T-helper 17 cell (primary cell): ENCODE measurements at places on chromosomes 2 and 18. TPM values are rescaled to one million over a fixed set of nuclear protein-coding genes. Genes with fewer than 3 reads are reported as not detected.

DNA sequence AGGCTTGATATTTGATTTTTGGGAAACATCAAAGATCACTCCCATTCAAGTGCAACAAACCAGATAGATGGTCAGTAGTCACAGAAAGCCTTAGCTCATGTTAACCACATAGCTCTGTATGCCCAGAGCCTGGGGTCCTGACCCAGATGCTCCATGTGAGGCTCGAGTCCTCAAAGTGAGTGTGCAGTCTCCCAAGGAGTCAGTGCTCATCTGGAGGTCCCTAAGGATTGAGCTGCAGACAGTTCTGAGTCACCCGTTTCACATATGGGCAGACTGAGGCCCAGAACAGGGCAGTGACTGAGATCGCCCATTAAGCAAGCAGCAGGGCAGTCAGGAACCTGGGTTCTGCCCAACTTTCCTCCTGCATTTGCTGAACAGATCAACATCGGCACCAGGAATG, 9.2 kb downstream of the TMEM37 start:
- no peak for DNase-seq
- H3K4me3 ChIP-seq = no peak overlapping the region
- no peaks in the 10 kb centered on the region for H3K36me3 ChIP-seq
- H3K27me3 ChIP-seq = peaks cover 52% of the 10 kb centered on the region
- H3K4me1 ChIP-seq = peaks cover 4% of the 10 kb centered on the region

The SERPINB3 gene
- total RNA-seq = not detected

DNA sequence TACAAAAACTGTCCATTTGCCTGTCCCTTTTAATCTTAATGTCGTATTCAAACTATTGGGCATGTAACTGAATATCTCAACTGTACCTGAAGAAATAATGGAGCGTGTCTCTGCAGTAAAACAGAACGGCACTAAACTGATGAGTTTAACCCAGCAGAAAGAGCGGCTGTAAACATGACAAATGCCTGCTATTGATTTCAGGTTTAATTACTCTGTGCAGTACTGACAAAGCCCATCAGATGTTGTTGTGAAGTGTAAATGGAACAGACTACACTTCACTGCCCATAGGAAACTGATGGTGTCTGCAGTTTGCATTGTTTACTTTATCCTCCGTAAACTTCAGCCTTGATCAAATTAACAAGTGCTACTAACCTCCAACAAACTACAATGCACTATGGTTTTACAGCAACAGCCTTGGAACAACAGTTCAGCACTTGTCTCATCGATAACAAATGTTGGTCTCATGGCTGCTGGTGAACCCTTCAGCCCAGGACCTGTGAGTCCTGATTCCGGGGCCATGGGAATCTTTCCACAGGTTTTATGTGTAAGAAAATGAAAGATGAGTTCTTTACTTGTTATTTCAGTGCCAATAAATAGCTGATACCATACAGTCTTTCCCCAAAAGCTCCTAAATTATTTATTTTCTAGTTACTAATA, 316.5 kb downstream of the CCDC178 start:
- H3K4me3 ChIP-seq = no peak overlapping the region
- no peaks in the 10 kb centered on the region for H3K36me3 ChIP-seq
- H3K27me3 ChIP-seq = no peaks in the 10 kb centered on the region

GRCh38 chr2:120740765-120741524, 5.3 kb downstream of the GLI2 start:
- no peak overlapping the region for H3K4me3 ChIP-seq
- peaks cover 9% of the 10 kb centered on the region for H3K36me3 ChIP-seq
- DNase-seq = no peak
- no peak overlapping the region for H3K27ac ChIP-seq
- H3K27me3 ChIP-seq = peaks cover 83% of the 10 kb centered on the region

The FASTKD1 gene
- total RNA-seq = 18.4 TPM

DNA sequence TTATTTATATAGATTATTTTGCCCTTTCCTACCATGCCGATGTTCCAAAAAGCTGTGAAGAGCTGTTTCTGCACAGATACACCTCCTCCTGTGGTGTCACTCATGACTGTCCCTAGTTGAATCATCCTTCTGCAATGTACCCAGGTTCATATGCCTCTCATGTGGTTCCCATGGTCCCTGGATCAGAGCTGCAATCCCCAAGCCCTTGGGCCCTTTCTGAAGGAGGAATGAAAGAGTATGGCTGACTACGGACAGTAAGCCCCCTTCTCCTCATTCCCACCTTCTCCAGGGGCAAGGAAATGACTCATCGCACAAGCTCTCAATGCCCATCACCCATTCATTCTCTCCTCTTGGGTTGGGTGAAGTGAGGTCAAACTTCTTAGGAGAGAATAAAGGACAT, 63.9 kb upstream of the ACVR1 start:
- DNase-seq = no peak
- no peak overlapping the region for H3K4me3 ChIP-seq
- peaks cover 13% of the 10 kb centered on the region for H3K4me1 ChIP-seq
- no peak overlapping the region for H3K27ac ChIP-seq
- no peaks in the 10 kb centered on the region for H3K36me3 ChIP-seq

DNA sequence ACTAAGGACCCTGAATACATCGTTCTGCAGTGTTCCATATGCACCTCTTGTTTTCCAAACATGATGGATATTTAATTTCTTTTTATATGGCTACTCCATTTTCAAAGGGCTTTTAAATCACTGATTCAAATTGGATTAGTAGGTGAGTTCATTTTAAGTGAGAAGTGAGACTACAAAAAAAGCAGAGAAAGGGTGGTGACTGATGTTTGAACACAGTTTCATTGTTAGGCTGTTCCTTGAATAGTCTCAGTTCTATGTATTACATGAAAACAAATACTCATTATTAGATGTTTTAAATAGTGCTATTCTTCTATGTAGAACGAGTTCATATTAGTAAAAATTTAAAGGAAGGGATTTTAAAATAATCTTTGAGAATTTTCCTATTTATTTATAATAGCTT, 72.7 kb upstream of the STON1 start:
- peaks cover 9% of the 10 kb centered on the region for H3K36me3 ChIP-seq
- no peak for DNase-seq
- H3K27ac ChIP-seq = no peak overlapping the region
- no peak overlapping the region for H3K4me3 ChIP-seq

DNA sequence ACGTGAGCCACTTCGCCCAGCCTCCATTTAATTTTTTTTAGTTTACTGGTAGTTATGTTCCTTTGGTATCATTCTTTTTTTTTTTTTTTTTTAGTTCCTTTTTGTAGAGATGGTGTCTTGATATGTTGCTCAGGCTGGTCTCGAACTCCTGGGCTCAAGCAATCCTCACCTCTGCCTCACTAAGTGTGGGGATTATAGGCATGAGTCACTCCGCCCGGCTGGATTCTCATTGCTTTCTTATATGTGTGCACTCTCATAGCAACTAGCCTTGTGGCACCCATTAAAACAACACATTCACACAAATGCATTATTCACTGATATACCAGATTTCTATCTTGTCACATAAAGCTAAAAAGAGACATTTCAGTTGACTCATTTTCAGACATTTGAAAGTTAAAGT, 4.2 kb downstream of the TTC27 start:
- H3K4me1 ChIP-seq = peaks cover 22% of the 10 kb centered on the region
- no peak overlapping the region for H3K27ac ChIP-seq
- no peaks in the 10 kb centered on the region for H3K27me3 ChIP-seq

- H3K4me3 ChIP-seq = no peak overlapping the region
- no peak overlapping the region for H3K27ac ChIP-seq
- H3K36me3 ChIP-seq = peaks cover 2% of the 10 kb centered on the region
- no peaks in the 10 kb centered on the region for H3K4me1 ChIP-seq
- no peaks in the 10 kb centered on the region for H3K27me3 ChIP-seq
These were observed 28.2 kb downstream of the TSPYL6 start for GRCh38 chr2:54227798-54228197.

DNA sequence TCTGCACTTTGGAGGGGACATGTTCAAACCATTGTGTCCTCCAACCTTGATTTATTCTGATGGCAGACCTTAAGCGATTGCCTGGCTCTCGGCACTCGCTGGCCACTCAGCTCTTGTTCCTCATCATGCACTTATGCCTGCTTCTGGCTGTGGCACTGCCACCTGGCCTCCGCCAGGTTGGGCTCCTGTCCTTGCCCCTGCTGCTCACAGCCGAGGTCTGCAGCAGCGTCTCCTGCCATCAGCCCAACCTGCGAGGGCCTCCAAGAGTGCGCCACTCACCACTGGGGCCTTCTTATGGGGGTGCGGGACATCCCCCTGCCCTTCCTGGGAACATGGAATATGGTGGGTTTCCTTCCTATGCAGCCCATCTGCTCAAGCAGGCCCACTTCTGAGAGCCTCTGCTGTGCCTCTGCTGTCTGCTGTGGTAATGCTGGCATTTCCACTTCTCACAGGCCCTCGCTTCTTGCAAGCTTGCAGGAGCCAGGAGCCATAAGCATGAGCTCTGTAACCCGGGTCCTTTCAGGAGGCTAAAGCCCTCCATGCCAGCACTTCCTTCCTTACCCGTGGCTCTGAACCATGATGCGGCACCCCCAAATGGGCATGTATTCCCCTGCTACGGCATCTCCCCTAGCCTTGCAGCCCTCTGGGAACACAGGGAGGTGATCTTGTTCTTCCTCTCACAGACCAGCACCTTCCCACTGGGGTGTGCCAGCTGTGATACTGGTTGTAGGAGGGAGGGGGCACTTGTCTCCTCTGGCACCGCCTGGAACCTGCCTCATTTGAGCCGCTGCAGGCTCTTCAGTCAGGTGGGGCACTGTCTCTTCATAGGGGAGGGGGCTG, 58.6 kb upstream of the HS6ST1 start:
- no peaks in the 10 kb centered on the region for H3K36me3 ChIP-seq
- H3K27ac ChIP-seq = no peak overlapping the region
- H3K27me3 ChIP-seq = peaks cover 10% of the 10 kb centered on the region
- H3K4me3 ChIP-seq = no peak overlapping the region

The TRIB2 gene
- total RNA-seq = 170 TPM

DNA sequence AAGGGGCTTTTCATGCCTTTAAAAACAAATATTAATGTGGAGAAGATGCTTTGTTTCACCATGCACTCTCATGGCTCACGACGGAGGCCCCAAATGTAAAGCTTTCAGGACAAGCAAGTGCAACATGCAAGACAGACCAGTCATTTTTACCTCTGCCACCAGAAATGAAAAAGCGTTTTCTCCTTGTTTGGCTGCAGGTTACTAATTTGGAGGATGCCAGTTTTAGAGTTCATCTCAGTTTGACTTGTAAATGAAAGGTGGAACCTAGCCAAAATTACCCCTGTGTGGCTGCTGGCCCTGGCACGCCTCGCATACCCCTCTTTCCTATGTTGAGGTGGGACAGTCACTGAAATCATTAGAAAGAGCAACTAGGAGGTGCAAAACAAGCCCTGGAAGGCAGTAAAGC, 138.6 kb downstream of the BCL2 start:
- H3K36me3 ChIP-seq = peaks cover 9% of the 10 kb centered on the region
- H3K4me3 ChIP-seq = no peak overlapping the region
- peaks cover 55% of the 10 kb centered on the region for H3K4me1 ChIP-seq

GRCh38 chr2:33083699-33084387, 137.1 kb downstream of the LTBP1 start:
- DNase-seq = no peak
- no peaks in the 10 kb centered on the region for H3K36me3 ChIP-seq
- H3K4me3 ChIP-seq = no peak overlapping the region
- H3K27me3 ChIP-seq = peaks cover 45% of the 10 kb centered on the region
- H3K27ac ChIP-seq = no peak overlapping the region
- no peaks in the 10 kb centered on the region for H3K4me1 ChIP-seq

DNA sequence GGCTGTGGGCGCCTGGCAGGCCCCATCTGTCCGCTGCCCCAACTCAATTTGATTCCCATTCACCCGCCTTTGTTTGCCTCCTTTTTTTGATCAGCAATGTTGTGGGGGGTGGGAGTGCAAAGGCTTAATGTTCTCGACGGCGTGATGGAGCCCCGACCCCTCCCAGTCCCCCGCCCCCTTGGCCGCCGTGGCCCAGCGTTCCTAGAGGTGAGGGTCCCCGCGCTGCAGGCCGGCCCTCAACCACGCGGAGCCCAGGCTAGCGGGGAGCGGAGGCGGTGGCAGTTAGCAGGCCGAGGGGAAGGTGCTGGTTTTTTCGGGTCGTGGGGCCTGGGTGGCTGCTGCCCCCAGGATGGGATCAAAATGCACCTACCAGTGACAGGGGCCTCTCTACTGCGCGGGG, 274.7 kb upstream of the SKOR2 start:
- peaks cover 40% of the 10 kb centered on the region for H3K27me3 ChIP-seq
- H3K4me1 ChIP-seq = no peaks in the 10 kb centered on the region
- DNase-seq = no peak
- no peak overlapping the region for H3K27ac ChIP-seq
- no peak overlapping the region for H3K4me3 ChIP-seq
- peaks cover 2% of the 10 kb centered on the region for H3K36me3 ChIP-seq

DNA sequence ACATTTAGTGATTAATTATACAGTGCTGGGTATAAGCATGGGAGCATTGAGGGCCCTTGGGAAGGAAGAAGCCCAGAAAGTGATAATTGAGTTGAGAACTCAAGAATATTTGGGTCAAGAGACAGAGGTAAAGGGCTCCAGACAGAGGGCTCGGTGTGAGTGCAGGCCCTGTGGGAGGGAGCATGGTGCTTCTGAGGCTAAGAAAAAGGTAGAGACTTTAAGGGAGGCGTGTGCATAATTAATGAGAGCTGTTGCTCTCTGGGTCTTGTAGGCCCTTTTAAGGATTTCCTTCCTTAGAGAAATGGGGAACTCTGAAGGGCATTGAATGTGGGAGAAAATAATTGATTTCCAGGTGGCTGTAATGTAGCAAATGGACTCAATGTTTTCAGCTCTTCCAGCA, 735.0 kb upstream of the POU3F3 start:
- H3K4me1 ChIP-seq = no peaks in the 10 kb centered on the region
- no peak for DNase-seq
- no peak overlapping the region for H3K27ac ChIP-seq

The MC4R gene
- not detected for total RNA-seq

DNA sequence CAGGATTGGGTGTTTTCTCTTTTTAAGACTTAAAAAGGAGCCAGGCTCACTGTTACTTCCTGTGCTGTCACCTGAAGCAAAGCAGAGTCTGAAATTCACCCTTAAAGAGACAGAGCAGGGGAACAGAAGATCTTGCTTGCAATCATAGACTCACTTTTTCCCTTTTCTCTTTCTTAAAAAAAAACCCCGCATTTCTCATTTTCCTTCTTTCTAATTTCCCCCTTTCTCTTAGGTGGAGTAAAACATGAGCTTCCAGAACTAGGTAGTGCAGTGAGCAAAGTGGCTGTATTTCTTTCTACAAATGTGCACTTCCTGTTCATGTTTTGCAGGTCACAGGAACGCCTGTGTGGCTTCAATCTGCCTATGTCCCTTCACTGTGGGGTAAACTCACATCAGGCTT, 381.2 kb downstream of the LPIN1 start:
- no peaks in the 10 kb centered on the region for H3K27me3 ChIP-seq
- H3K4me1 ChIP-seq = peaks cover 12% of the 10 kb centered on the region
- no peak overlapping the region for H3K4me3 ChIP-seq

- peaks cover 3% of the 10 kb centered on the region for H3K4me1 ChIP-seq
- H3K27me3 ChIP-seq = peaks cover 60% of the 10 kb centered on the region
- H3K27ac ChIP-seq = no peak overlapping the region
These were observed 60.6 kb downstream of the SLC4A3 start for GRCh38 chr2:219687882-219688559.

The MYCN gene
- 0.37 TPM for total RNA-seq

The CAPN14 gene
- 0.65 TPM for total RNA-seq

The OR6B2 gene
- total RNA-seq = not detected
